Activated CD4-positive, alpha-beta T cell treated with anti-CD3 and anti-CD28 coated beads, Interleukin-2, amount 50 U/mL, for 48 hours (primary cell): ENCODE measurements at places on chromosomes 2 and 18.

- DNase-seq, result no peak
These were observed 204.1 kb downstream of the ARHGAP15 start for GRCh38 chr2:143333168-143333791.

DNA sequence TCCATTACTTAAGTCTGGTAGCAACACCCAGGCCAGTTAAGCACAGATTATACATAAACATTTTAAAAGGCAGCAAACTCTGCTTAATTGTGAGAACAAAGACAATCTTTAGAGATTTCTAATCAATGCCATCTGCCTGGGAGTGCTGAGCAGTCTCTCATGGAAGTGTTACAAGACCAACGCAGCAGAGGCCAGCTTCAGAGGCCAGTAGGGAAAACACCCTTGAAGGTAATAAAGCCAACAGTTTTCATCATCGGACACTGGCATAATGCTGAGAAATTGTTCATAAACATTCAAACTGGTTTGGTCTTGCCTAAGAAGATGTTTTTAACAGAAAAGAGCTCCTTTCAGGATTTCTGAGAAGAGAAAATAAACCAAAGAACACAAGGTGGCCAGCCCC is 35.0 kb downstream of the EPB41L3 start:
- no peak for DNase-seq

DNA sequence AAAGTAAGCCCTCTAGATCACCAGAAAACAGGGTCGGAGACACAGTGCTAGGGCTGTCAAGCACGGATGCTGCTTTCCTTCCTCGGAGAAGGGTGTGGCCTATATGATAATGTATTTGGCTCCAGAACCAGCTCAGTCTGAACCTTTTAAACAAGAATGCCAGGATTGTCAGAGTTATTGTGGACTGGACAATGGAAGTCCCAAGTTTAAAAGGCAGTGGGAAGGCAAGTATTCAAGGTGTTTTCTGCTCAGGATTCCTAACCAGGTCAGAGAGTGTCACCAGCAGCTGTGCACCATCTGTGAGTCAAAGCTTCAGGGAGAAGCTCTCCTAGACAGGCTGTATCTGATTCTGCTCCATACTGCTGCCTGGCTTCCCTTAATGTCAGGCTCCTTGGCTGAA is 94.8 kb downstream of the SPOPL start:
- no peak for DNase-seq

- no peak for DNase-seq
These were observed 25.3 kb upstream of the SNTG2 start for GRCh38 chr2:925309-925708.

GRCh38 chr2:133424876-133425275 is 143.4 kb downstream of the NCKAP5 start:
- no peak for DNase-seq

- no peak for DNase-seq
These were observed 8.5 kb upstream of the CYBRD1 start for GRCh38 chr2:171513719-171514160.

GRCh38 chr2:102809291-102810189 is 47.7 kb downstream of the TMEM182 start:
- no peak for DNase-seq

GRCh38 chr2:39667886-39668276 is 2.2 kb downstream of the TMEM178A start:
- DNase-seq, result no peak

DNA sequence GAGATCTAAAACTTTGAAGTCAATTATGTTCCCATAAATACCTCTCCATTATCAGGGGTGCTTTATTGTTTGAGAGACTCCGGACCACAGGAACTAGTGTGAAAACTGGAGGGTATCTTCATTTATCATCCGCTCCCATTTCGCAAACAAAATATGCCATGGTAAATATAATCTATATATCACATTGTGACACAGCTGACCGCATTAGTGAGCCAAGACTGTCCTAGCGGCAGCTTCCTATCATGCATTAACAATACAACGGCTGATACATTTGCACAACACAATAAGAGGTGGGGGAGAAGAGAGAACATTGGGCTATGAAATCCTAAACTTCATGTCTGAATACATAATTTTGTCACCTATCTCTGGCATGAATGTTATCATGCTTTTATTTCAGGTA is 29.5 kb downstream of the BCL11A start:
- no peak for DNase-seq

DNA sequence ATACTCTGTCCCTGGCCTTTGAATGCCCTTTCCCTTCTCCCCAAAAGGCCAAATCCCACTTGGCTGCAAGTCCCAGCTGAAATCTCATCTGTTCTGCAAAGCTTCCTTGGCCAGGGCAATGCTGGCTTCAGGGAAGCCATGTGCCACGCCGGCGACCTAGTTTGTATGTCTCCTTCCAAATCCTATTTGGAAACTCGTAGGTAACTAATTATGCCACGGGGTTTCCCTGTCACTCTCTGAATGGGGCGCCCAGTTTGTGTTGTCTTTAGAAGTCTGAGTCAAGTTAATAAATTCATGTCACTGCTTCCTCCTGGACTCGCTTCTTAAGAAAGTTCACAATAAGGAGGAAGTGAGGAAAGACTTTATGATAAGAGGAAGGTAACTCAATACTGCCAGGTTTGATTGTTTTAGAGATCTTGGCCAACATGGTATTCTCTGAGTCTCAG is 19.1 kb downstream of the FHL2 start:
- DNase-seq, result no peak

- no peak for DNase-seq
These were observed 160.2 kb downstream of the DPP4 start for GRCh38 chr2:161913865-161914264.

DNA sequence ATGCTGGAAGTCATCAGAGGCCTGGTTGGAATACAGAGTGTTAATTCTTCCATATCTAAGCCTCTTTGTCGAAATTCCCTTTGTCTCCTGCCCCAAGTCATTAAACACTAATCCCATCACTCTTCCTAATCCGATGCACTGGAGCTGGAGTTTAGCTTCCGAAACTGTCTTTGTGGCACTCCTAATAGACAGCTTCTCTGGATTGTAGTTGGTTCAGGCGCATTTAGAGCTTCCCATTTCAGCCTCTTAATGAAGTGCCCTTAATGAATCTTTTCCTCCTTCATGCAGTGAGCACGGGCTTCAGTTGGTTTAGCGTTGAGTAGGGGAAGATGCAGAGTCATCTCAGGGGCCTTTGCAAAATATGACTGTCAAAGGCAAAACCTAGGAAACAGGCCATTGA is 72.2 kb upstream of the MEIS1 start:
- no peak for DNase-seq

DNA sequence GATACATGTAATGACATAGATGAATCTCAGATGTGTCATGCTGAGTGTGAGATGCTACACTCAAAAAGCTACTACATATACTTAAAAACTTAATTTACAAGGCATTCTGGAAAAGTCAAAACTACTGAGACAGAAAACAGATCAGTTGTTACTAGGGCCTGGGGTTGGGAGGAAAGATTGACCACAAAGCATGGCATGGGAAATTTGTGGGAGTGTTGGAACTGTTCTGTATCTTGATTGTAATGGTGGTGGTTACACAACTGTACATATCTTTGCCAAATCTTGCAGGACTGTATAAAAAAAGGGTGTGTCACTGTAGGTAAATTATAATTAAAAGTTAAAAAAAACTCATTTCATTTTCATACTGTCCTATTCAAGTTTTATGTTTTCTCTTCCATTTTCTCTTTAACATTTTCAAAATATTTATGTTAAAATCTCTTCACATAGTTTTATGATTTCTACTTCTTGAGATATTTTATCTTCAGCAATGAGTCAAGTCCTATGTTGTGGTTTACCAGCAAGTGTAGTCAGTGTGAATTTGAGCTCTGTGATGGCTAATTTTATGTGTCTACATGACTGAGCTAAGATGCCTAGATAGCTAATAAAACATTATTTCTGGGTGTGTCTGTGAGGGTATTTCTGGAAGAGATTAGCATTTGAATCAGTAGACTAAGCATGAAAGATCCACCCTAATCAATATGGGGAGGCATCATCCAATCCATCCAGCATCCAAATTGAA is 58.6 kb upstream of the VRK2 start:
- no peak for DNase-seq

DNA sequence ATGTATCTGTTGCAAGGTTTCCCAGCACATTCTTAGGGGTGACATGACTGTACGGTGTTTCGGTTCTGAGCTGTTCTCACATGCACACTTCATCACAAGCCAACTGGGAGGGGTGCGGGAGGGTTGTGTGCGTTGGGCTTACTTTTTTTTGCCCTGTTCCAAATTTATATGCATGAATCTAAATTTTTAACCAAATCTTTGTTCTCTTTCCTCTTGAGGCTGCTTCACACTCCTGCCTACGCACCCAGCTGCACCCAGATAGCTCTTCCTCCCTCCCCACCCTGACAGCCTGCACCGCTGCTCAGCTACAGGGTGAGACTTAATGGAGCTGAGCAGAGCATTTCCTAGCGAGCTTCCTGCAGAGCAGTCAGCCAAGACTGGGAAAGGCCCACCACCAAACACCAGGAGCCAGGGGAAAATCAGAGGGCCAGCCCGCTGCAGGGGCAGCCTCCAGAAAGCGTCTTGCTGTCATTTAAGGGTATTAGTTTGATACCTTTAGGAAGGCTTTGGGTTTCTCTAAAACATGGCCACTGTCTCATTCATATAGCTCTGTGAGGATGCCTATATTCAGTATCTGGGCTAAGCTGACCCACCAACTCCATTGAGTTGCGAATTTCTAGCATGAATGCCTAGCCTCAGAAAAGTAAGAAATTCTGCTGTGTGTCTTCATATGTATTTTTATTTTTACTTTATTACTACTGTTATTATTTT is 84.5 kb downstream of the POU3F3 start:
- peak; percentile 6 for DNase-seq

GRCh38 chr2:52724585-52724984 is 1043.0 kb upstream of the CHAC2 start:
- no peak for DNase-seq
